A549 (cell line): ENCODE measurements at places on chromosomes 1 and 21. TPM values are rescaled to one million over a fixed set of nuclear protein-coding genes. Genes with fewer than 3 reads are reported as not detected.

DNA sequence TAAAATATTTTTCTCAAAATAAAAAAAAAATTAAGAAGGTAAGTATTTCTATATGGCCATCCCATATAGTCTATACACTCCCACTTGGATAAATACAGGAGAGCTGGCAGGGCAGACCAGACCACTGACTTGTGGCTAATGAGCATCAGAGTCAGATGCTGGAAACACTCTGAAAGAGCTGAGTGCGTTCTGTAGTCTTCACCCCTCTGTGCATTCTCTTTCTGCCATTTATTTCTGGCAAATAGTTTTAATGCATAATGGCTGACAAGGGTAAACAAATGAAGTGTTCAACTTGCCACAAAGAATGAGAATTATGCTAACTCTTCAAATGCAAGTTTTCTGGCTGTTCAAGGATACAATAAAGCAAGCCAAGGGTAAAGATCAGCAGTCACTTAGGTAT is 191.7 kb downstream of the TTLL7 start:
- no peak for DNase-seq

DNA sequence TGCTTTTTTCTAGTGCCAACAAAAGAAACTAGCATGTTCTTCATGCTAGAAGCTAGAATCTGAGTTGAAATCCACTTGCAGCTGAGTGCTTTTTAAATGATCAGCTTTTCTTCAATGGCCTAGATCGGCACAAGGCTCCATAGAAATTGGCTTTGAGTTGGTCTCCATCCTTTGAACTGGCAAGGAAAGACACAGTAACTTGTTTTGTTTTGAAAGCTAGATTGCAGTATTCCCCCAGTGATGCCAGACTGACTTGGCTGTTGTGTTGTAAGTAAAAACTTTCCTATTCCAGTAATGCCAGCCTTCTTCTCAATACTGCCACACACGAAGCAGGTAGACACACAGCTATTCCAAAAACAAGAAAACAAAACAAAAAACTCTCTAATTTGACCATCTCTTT is 139.1 kb downstream of the FMN2 start:
- DNase-seq = no peak

GRCh38 chr1:117278531-117278930 is 67.8 kb upstream of the VTCN1 start:
- no peak for DNase-seq

ATP6V1G3 gene
- not detected in 3 replicates for polyA plus RNA-seq

AMIGO1 gene
- polyA plus RNA-seq = 1.1 to 1.3 TPM (median 1.2 TPM) in 3 replicates

PTGS2 gene
- polyA plus RNA-seq = 6.9 to 12.3 TPM (median 8.2 TPM) in 3 replicates

LCK gene
- not detected in 3 replicates for polyA plus RNA-seq

ZNF678 gene
- polyA plus RNA-seq = 2.9 to 3.5 TPM (median 3.2 TPM) in 3 replicates
